ENCODE measurements at places on chromosomes 7 and 10.

- no peak for DNase-seq
Measured at GRCh38 chr7:106987777-106988176, 56.7 kb upstream of the PRKAR2B start.

DNA sequence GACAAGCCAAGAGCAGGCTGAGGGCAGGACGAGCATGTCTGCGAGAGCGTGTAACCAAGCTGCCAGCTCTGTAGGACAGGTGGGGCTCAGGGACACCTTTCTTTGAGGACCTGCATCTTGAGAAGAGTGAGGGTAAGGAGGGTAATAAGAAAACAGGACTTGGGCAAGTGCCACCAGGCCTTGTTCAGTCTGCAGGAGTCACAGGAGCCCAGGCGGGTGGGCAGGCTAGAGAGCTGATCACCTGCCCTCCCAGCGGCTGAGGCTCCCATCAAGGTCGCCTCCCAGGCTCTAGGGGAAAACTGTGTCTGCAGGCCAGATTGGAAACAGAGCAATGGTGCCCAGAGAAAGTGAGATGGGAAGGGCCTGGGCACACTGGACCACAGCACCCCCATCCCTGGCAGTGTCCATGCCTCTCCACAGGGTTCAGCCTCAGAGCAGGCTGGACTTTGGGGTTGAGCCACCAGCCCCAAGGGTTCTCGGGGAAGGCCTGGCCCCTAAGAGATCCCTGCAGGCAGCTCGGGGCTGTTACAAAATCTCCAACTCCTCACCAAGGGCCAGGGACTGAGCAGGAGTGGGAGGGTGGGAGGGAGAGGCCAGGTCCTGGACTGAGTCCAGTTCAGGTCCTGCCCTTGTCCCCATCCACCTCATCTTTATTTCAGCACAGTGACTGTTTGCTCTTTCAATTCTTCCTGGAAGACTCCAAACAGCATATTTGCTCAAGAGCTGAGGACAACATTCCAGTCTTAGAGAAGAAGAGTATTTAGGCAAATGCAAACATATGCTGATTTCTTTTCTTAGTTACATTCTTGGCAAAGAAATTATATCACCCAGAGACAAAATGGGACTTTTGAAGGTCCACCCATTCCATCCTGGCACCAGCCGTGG lies 161.9 kb downstream of the GRID1 start:
- DNase-seq, result no peak

DNA sequence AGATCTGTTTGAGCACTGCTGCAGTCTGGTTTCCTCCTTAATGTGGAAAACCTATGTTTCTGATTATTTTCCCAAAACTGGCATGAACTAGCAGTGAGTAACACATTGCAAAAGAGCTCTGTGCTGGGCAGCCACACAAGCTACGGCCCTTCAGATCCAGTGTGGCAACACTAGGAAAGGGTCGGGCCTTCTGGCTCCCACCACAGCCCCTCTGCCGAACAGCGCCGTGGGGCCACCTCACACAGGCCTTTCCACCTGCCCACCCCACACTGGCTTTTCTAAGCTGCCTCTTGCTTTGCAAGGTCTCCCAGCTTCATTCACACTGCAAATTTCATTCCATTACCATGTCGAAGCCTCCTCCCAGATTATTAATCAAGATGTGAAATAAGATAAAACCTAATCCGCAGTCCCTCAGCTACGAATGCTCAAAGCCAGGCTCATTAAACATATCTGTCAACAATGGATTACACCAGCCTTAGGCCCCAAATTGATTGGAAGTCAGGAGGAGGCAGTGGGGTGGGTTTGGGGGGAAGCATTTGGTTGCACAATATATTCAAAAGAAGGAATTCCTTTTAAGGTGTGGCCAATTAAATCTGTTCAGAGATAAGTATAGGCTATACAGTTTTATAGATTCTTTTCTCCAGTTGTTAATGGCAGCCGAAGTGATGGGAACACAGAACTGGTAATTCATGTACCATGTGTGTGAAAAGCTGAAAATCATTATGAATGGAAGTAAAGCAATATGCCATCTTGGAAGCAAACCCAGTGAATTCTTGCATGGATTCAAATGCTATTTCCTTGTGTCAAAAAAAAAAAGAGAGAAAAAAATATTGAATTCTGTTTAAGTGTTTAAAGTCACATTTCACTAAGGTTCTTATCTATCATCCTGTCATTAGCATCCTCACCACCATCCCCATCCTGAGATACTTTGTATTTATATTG lies 223.7 kb downstream of the MTERF1 start:
- DNase-seq, result no peak

DNA sequence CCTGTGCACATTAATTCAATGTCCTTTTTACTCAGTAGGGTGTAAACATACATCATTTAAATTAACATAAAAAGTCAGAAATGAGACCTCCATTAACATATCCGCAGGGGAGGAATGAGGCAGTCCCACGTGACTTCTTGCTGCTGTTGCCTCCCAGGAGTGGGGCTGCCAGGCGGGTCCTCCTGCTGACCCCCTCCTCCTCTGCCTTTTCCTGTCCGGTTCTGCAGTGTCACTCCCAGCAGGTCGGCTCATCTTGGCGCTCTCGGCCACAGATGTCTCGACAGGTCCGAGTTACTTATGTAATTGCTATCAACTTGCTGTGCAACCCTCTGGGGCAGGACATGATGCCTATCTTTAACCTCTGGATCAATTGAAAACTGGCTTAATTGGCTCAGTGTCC lies 329.6 kb downstream of the GALNT17 start:
- no peak for DNase-seq

GRCh38 chr10:29576681-29577080 lies 58.1 kb downstream of the SVIL start:
- no peak for DNase-seq
